ENCODE measurements at places on chromosomes 13 and 19.
A peak's percentile ranks its signal among the peaks of the same experiment; 100 is the strongest.

GRCh38 chr13:23380534-23380933 lies 53.0 kb downstream of the SACS start:
- H3K4me1 ChIP-seq: peaks cover 65% of the 10 kb centered on the region
- H3K27me3 ChIP-seq: peaks cover 2% of the 10 kb centered on the region

DNA sequence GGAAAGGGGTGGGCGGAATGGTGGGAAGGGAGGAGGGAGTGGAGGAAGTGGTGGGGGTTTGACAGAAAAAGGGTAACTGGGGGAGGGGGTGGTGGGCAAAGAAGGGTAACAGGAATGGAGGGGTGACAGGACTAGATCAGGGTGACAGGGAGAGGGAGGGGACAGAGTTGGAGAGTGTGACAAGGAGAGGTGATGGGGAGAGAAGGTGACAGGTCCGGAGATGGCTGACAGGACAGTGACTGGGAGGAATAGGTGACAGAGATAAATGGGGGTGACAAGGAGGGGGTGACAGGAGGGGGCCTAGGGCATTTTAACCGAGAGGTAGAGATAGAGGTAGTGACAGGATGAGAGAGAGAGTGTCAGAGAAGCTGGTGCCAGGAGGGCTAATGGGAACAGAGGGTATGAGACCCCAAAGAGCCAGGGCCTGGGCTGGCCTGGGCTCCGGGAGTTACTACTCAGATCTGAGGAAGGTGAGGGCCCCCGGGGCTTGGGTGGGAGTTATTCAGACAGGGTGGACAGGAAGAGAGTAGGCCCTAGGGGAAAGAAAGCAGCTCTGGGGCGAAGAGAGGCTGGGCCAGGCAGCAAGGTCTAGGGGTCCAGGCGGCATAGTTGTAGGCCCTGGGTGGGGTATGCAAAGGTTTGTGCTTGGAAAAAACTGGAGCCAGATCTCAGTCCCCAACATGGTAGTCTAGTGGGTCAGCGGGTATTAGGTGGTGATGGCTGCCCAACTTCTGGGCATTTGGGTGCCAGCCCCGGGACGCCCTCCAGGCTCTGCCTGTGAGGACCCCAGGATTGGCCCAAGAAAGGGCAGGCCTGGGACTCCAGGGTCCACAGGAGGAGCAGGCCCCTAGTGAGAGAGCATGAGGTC lies 660 bp downstream of the CIC start:
- no peak for DNase-seq
- peaks cover 27% of the 10 kb centered on the region for H3K36me3 ChIP-seq
- peak overlapping the region; percentile 99 for H3K27ac ChIP-seq

DNA sequence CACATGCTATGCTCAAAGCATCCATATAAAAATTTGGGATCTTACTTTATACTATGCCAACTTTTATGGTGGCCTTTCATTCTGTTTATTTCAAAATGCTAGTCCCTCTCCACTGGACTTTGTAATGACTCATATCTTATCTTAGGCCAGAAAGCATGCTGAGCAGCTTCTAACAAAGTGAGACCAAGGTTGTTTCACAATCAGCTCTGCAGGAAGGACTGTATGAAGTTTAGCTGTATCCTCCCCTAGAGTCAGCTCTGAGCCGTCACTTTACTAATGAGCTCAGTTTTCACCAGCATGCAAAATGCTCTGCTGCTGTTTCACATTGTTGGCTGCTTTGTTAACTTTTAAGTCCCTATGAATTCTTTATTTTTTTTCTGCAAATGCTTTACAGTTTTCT lies 1608.8 kb downstream of the OLFM4 start:
- H3K27ac ChIP-seq: no peak overlapping the region
- no peak for DNase-seq
- H3K4me3 ChIP-seq: no peak overlapping the region
- H3K36me3 ChIP-seq: no peaks in the 10 kb centered on the region
- no peaks in the 10 kb centered on the region for H3K4me1 ChIP-seq

DNA sequence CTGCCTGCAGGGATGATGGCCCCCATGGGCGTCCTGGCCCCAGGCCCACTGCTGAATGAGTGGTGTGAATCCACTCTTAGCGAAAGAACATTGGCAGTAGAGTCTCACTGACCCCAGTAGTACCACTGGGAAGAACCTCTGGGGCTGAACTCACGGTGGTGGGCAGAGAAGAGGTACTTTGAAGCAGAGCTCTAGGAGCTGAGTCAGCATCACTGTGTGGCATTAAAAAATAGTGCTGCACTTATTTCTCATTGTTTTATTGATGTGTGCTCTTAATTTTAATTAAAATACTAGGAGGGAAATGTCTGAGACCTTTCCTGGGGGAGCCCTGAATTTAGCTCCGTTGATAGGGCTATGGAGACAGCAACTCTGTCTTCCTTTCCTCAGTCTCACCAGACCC lies 61.3 kb downstream of the CBY2 start:
- H3K27me3 ChIP-seq: peaks cover 5% of the 10 kb centered on the region
- no peak for DNase-seq
- no peak overlapping the region for H3K4me3 ChIP-seq
- H3K36me3 ChIP-seq: no peaks in the 10 kb centered on the region

- H3K36me3 ChIP-seq: no peaks in the 10 kb centered on the region
- DNase-seq: no peak
- no peak overlapping the region for H3K4me3 ChIP-seq
- peaks cover 19% of the 10 kb centered on the region for H3K27me3 ChIP-seq
- H3K27ac ChIP-seq: no peak overlapping the region
Observed at GRCh38 chr19:39247701-39248664, 673 bp downstream of the IFNL4 start.

- peaks cover 8% of the 10 kb centered on the region for H3K27me3 ChIP-seq
- H3K36me3 ChIP-seq: peaks cover 4% of the 10 kb centered on the region
- no peak overlapping the region for H3K27ac ChIP-seq
- DNase-seq: no peak
Observed at GRCh38 chr13:110554227-110554836, 7.2 kb downstream of the RAB20 start.

GRCh38 chr19:4722671-4723594 lies 709 bp downstream of the DPP9 start:
- no peaks in the 10 kb centered on the region for H3K27me3 ChIP-seq
- peak overlapping the region; percentile 100 for H3K4me3 ChIP-seq
- H3K27ac ChIP-seq: peak overlapping the region; percentile 95
- peaks cover 27% of the 10 kb centered on the region for H3K36me3 ChIP-seq

GRCh38 chr19:42480335-42481095 lies 37.8 kb upstream of the CXCL17 start:
- peak overlapping the region; percentile 44 for H3K27ac ChIP-seq
- no peak overlapping the region for H3K4me3 ChIP-seq

GRCh38 chr13:58869566-58869965 lies 1238.0 kb downstream of the PCDH17 start:
- H3K4me3 ChIP-seq: no peak overlapping the region
- no peak overlapping the region for H3K27ac ChIP-seq
- H3K4me1 ChIP-seq: no peaks in the 10 kb centered on the region
- no peaks in the 10 kb centered on the region for H3K27me3 ChIP-seq

DNA sequence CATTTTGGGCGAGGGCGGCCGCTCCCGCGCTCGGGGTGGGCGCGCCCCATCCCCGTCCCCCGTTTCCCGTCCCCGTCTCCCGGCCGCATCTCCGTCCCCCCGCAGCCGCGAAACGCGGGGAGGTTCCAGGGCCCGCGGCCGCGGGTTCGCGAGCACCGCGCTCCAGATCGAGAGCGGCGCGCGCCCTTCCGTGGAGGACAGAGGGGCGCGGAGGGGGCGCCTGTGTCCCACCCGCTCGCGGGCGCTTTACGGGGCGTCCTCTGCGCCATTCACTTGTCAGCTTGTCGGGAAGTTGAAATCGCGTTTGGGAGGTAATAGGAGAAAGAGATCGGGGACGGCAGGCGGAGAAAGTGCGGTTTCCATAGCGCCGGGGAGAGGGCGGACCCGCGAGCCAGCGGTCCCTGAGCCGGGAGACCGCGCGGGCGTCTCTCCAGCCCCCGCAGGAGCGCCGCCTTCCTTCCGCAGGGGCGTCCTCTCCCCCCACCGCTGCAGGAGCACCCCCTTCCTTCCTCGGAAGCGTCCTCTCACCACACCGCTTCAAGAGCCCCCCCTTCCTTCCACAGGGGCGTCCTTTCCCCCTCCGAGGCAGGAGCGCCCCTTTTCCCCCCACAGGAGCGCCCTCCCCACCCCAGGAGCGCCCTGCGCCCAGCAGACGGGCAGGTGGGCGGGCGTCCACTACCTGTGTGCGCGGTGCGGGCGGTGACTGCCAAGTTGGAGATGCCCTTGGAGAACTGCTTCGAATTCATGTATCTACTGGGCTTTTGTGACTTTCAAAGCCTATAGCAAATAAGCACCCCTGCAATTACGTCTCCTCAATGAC lies 962 bp upstream of the IRS2 start:
- peaks cover 5% of the 10 kb centered on the region for H3K36me3 ChIP-seq
- H3K27ac ChIP-seq: peak overlapping the region; percentile 63
- peaks cover 31% of the 10 kb centered on the region for H3K4me1 ChIP-seq
- peaks cover 16% of the 10 kb centered on the region for H3K27me3 ChIP-seq
- DNase-seq: no peak

DNA sequence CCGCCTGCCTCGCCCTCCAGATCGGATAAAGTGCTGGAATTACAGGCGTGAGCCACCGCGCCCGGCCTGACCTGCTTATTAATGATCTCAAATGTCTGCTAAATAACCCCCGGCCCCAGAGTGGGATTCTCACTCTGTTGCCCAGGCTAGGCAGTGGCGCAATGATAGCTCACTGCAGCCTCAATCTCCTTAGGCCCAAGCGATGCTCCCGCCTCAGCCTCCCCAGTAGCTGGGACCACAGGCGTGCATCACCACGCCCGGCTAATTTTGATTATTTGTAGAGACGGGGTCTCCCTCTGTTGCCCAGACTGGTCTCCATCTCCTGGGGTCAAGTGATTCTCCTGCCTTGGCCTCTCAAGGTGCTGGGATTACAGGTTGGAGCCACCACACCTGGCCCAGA lies 626 bp upstream of the ATP5F1D start:
- peak overlapping the region; percentile 81 for H3K4me3 ChIP-seq
- peaks cover 13% of the 10 kb centered on the region for H3K27me3 ChIP-seq
- no peak for DNase-seq
- H3K36me3 ChIP-seq: peaks cover 3% of the 10 kb centered on the region
- peaks cover 22% of the 10 kb centered on the region for H3K4me1 ChIP-seq

DNA sequence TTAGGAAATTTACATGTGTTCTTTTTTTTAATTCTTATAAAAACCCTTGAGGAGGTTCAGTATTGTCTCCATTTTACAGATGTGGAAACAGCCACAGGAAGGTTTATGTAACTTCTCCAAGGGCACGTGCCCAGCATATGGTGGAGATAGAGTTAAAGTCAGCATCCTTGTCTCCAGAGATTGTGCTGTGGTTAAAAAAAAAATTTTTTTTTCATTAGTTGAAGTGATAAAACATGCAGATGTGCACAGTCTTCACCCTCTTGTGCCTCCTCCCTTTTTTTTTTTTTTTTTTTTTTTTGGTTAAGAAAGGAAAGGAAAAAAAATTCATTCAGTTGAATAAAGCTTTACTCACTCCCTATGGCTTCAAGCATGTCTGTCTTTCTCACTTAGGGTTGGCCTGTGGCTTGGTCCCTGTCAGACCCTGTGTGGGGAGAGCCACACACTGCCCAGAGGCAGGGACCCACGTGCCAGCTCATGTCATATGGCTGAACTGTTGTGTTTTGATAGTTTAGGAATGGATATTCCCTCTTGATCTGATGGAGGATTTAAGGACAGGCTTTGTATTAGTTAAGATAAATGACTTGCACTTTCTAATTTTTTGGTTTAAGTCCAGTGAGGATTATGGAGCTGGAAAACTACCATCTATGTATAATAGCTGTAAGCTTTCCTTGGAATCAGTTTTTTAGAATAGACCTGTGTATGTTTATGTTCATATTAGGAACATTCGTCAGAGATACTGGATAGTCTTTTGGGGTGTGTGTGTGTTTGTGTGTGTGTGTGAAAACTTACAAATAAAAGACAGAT lies 19.3 kb downstream of the RNASEH2B start:
- no peak overlapping the region for H3K4me3 ChIP-seq
- no peaks in the 10 kb centered on the region for H3K27me3 ChIP-seq
- H3K4me1 ChIP-seq: peaks cover 17% of the 10 kb centered on the region
- DNase-seq: no peak

DNA sequence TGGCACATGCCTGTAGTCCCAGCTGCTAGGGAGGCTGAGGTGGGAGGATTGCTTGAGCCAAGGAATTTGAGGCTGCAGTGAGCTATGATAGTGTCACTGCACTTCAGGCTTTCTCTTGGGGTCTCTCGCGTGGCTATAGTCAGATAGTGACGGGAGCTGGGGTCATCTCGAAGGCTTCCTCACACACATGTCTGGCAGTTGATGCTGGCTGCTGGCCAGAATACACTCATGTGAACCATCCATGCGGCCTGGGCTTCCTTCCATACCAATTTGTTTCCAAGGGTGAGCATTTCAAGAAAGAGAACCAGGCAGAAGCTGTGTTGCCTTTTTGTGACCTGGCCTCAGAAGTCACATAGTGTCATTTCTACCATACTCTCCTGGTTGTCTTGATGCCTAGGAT lies 26.4 kb downstream of the LEUTX start:
- no peak overlapping the region for H3K4me3 ChIP-seq
- no peaks in the 10 kb centered on the region for H3K36me3 ChIP-seq
- peaks cover 7% of the 10 kb centered on the region for H3K27me3 ChIP-seq
- no peak overlapping the region for H3K27ac ChIP-seq
- no peaks in the 10 kb centered on the region for H3K4me1 ChIP-seq
- no peak for DNase-seq

- no peak overlapping the region for H3K4me3 ChIP-seq
- H3K27me3 ChIP-seq: no peaks in the 10 kb centered on the region
- H3K36me3 ChIP-seq: no peaks in the 10 kb centered on the region
- H3K27ac ChIP-seq: no peak overlapping the region
- no peak for DNase-seq
- no peaks in the 10 kb centered on the region for H3K4me1 ChIP-seq
Observed at GRCh38 chr13:67489016-67489415, 258.9 kb upstream of the PCDH9 start.

DNA sequence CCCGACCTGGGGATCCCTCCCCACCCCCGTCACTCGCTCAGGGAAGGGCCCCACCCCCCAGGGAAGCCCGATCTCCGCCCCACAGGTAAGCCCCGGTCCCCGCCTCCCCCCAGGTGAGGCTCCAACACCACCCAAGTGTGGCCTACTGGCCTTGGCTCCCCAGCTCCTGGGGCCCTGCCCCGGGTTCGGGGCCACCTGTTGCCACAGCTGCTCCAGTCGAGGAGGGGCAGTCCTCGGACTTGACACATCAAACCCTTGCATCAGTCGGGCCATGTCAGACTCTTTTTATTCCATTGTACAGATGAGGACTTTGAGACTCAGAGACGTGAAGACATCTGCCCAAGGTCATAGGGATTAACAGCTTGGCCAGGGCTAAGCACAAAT lies 512 bp downstream of the CC2D1A start:
- H3K27me3 ChIP-seq: no peaks in the 10 kb centered on the region
- DNase-seq: no peak
- peak overlapping the region; percentile 70 for H3K27ac ChIP-seq
- H3K4me1 ChIP-seq: peaks cover 16% of the 10 kb centered on the region

- H3K27ac ChIP-seq: no peak overlapping the region
- peaks cover 2% of the 10 kb centered on the region for H3K27me3 ChIP-seq
- H3K4me3 ChIP-seq: no peak overlapping the region
- no peak for DNase-seq
- peaks cover 3% of the 10 kb centered on the region for H3K4me1 ChIP-seq
Observed at GRCh38 chr13:111373486-111373885, 53.0 kb downstream of the TEX29 start.

- peaks cover 11% of the 10 kb centered on the region for H3K4me1 ChIP-seq
- H3K4me3 ChIP-seq: peak overlapping the region; percentile 78
- DNase-seq: no peak
Observed at GRCh38 chr19:31347828-31348392, 1.3 kb downstream of the TSHZ3 start.

GRCh38 chr13:48586591-48587103 lies 53.8 kb upstream of the RCBTB2 start:
- no peak for DNase-seq
- peaks cover 36% of the 10 kb centered on the region for H3K27me3 ChIP-seq
- H3K4me1 ChIP-seq: peaks cover 13% of the 10 kb centered on the region
- no peak overlapping the region for H3K4me3 ChIP-seq
- H3K27ac ChIP-seq: no peak overlapping the region

GRCh38 chr13:32976056-32976805 lies 40.0 kb upstream of the KL start:
- H3K27ac ChIP-seq: no peak overlapping the region
- no peaks in the 10 kb centered on the region for H3K36me3 ChIP-seq
- no peak for DNase-seq

Measured in activated T-helper 2 cell treated with anti-CD3 and anti-CD28 coated beads, Interferon-gamma antibody, Interleukin-2, Interleukin-4, amounts not matched to agents 10 μg/mL and 5 μg/mL and 100 μg/mL, durations not matched to agents 14 hours and 24 hours and 36 hours (primary cell).